ENCODE measurements at places on chromosomes 11 and 22.

GRCh38 chr11:128161994-128162393, 425.4 kb downstream of the ETS1 start:
- DNase-seq = no peak

DNA sequence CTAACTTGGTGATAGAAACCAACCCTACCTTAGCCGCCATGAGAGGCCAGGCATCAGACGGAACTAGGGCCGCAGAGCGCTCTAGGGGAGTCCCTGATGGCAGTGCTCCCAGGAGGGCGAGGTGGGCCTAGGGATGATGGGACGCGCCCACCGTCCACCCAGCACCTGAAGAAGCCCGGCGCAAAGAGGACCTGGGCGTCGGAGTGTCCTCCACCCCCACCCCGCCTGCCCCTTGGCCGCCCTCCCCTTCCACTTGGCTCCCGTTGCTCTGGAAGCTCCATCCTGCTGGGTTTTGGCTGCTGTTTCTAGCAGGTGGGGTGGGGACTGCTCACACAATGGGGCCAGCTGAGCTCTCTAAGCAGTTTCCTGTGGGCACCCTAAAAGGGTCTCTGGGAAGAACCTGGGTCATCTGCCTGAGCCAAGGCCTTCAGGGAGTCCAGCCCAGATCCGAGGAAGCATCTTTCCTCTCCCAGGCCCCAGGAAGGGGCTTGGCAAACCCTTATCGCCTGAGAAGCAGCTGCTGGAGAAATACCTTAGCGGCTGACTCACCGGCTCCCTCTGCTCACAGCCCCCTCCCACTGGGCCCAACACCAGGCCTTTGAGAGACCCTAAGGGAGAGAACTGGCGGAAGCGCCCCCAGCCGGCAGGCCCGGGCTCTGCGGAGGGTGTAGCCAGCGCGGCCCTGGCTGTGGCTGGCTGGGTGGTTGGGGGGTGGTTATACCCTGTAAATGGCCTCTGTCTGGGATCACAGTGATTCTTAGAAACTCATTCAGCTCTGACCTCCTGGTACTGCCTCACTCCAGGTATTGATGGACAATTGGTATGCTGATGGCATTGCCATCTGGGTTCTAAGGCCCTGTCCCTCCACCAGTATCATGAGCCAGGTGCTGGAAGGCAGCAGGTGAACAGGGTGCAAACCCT, 19.3 kb downstream of the CREB3L1 start:
- DNase-seq = peak; percentile 48

DNA sequence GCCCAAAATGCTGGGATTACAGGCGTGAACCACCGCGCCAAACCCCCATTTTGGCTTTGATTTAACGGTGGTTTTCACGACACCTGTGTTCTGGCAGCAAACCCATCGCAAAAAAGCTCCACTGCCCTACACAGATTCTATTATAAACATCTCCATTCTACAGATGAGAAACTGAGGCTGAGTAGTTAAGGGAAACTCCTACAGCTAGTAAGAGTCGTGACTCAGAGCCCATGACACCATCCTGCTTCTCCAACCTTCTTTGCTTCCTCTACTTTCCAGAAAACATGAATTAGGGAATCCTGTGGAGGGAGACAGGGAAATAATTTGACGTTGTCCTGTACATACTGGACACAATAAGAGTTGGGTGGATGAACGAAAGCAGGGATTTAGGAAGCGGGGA, 429 bp upstream of the SNX15 start:
- no peak for DNase-seq

GRCh38 chr11:83813296-83813695, 527.1 kb upstream of the CCDC90B start:
- no peak for DNase-seq

DNA sequence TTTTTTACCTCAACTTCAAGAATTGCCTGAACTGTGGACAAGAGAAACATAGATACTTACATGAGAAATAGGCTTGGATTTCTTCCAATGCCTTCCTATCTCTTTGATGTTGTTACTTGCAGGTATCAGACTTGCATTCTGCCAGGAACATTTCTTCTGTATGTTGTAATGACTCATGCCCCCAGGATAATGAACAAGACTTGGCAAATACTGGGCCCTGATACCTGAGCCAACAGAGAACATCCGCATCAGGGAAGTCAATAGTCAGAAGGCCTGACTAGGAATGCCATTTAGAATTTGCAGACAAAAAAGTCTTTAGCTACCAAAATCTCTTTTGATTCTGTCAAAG, 273.7 kb upstream of the KIRREL3 start:
- DNase-seq = no peak

- no peak for DNase-seq
Observed at GRCh38 chr22:36027579-36027934, 1.1 kb downstream of the RBFOX2 start.

GRCh38 chr11:102325088-102325487, 7.8 kb downstream of the BIRC3 start:
- no peak for DNase-seq

DNA sequence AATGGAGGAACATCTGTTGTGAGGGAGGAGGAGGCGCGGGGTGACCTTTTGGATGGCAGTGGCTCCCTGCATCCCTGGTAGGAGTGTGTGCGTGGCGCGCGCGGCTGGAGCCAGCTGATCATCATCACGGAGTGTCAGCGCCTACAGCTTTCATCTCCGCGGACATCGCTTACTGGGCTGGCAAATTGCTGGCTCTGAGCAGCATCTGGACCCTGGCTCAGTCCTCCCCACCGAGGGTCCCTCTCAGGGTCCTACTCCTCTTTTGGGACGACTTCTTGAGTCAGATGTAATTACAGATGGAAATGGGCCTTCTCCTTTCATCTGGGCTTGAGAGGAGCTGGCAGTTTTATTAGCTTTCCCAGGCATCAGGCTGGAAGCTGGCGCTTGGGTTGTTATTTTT, 85.3 kb downstream of the CACNA1I start:
- DNase-seq = no peak

GRCh38 chr11:113436672-113437252, 38.4 kb downstream of the DRD2 start:
- DNase-seq = peak; percentile 62

GRCh38 chr11:115518983-115519628, 14.9 kb upstream of the CADM1 start:
- no peak for DNase-seq

DNA sequence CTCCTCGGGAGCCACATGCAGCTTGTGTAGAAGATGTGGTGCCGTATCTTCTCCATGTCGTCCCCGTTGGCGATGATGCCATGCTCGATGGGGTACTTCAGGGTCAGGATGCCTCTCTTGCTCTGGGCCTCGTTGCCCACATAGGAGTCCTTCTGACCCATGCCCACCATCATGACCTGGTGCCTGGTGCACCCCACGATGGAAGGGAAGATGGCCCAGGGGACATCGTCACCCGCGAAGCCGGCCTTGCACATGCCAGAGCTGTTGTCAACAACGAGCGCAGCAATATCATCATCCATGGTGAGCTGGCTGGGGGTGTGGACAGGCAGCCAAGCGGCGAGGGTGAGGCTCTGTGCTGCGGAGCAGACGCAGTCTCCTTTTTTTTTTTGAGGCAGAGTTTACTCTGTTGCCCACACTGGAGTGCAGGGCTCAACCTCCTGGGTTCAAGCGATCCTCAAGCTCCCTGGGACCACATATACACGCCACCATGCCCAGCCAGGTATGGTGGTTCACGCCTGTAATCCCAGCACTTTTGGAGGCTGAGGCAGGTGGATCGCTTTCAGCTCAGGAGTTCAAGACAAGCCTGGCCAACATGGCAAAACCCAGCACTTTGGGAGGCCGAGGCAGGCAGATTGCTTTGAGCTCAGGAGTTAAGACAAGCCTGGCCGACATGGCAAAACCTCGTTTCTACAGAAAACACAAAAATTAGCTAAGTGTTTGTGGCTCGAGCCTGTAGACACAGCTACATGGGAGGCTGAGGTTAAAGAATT, 17.3 kb upstream of the EP300 start:
- no peak for DNase-seq
